ENCODE measurements at places on chromosomes 7 and 10. TPM values are rescaled to one million over a fixed set of nuclear protein-coding genes. Genes with fewer than 3 reads are reported as not detected.

DNA sequence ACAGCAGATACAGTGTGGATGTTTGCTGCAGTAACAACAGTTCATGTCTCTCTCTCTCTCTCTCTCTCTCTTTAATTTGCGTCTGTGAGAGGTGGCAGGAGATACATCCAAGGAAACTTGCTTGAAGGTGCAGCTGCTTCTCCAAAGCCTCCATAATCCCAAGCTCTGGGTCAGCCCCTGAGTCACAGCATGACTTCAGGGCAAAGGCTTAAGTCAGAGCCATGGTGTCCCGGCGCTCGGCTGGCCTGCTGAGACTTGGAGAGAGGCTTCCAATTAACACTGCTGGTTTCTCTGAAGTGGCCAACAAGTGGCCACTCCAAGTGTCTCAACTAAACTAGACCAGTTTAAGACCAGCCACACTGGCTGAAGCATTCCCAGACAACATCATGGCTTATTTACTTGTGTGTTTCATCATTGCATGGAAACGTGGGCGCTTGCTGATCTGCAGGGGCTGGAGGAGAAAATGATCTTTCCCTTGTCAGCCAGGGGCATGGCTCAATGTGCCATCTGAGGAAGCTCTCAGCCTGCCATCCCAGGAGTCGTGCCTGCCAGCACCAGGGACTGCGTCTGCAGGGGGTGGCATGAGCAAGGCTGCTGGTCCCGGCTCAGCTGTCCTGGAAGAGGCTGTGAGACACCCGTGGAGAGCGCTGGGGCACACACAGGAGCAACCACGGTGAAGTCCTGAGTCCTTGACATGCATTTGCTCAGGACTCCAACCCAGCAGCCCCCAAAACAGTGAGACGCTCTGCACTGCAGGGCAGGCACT lies 254.2 kb downstream of the COBL start:
- no peak for DNase-seq

DNA sequence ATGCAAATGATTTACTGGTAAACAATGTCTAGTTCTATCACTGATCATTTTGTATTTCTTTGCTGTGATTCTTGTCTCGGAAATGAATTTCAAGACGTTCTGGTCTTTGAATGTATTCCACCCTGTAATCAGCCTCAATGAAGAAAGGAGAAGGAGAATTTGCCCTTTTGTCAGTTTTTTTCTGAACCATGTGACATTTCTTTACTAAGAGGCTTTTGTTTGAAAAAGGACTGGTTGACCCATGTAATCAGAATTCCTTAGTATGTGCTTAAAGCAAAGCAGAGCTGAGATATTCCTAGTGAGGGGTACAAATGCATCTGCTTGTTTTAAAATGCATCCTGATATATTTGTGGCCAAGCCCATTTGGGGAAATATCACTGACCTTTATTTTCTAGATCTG lies 581.6 kb downstream of the ETV1 start:
- DNase-seq = no peak

DNA sequence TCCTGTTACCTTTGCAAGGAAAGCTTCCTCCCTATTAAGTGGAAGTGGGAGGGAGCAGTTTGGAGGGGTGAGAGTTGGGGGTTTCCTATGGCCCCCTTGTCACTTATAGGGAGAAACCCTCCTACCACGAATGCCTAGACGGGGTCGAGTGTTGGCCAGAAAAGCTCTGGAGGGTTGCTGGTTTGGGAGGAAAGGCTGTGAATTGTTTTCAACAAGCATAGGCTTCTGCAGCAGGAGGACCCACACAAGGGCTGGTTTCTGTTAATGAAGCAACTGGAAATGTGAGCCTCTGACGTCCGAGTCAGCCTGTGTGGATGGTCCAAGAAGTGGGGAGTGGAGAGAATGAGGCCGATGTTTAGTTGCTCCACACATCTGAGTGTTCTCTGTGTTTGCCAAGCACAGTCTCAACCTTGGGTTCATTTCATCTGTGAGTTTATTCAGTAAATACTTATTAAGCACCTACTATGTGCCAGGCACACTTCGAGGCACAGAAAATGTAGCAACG lies 37.3 kb upstream of the LEP start:
- no peak for DNase-seq

DNA sequence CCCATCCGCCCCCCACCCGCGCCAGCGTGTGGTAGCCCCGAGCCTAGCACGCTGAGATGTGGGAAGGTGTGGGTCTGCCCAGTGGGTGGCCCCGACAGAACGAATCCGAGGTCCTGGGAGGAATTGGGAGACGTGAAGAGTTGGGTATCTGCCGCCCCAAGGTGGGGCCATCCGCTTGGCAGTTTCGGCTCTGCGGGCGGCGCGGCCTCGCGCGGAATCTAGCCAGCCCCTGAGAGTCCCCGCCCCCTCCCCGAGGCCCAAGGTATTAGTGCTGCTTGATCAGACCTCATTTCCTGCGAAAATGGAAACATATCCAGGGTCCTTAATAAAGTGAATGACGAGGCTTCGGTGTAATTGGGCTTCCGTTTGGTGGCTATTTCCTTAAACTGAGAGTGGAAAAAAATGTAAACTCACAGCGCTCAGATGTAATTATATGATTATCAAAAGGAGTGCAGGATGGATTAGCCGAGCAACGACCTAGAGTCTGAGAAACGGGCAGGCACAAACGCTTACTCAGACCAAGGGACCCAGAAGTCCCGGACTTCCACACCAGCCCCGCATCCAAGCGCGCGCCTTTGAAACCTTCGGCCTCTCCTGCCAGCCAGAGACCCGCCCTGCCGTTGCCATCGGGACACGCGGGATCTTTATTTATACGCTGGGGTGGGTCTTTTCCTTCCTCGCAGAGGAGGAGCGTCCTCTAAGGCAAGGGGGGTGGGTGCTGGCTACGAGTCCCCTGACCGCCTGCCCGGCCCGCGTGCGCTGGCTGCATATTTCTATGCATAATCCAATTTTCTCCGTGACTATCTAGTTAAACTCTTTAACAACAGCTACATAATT lies 12.8 kb downstream of the LBX1 start:
- no peak for DNase-seq

Gene ANXA8L1
- total RNA-seq = not detected

DNA sequence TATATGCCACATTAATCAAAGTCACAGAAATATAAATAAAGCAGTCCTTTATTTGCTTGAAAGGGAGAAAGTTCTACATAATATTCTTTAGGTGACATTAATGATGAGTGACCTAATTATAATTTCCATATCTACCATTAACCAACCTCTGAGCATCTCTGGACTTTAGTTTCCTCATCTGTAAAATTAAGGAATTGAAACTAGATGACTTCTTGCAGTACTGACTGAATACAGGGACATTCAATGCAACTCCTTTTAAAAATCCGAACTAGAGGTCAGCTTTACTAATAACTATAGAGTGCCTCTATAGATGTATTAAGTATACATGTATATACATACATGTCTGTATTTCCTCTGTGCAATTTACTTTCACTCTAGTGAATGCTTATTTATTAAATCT lies 3.9 kb downstream of the FMC1 start:
- DNase-seq = no peak

DNA sequence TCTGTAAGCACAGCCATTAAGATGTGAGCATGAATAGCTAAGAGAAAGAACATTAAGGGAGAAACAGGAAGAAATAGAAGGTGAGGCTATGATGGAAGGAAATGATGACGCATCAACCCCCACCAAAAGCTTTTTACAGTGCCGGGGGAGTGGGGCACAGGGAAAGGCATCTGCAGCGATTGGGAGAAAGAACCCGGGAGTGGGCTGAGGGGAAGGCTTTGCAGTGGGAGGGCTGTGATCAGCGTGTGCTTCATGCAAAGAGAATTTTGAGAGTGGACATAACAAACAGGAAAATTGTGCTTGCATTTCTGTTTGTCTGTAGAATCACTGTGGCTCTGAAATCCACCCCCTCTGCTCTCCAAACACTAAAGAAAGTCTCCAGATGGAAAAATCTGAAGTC lies 250.8 kb downstream of the KCNMA1 start:
- no peak for DNase-seq

GRCh38 chr7:1466524-1467271 lies 7.4 kb upstream of the MICALL2 start:
- peak; percentile 72 for DNase-seq

Gene CREM
- 16.9 TPM for total RNA-seq

Gene CALHM3
- total RNA-seq = not detected

DNA sequence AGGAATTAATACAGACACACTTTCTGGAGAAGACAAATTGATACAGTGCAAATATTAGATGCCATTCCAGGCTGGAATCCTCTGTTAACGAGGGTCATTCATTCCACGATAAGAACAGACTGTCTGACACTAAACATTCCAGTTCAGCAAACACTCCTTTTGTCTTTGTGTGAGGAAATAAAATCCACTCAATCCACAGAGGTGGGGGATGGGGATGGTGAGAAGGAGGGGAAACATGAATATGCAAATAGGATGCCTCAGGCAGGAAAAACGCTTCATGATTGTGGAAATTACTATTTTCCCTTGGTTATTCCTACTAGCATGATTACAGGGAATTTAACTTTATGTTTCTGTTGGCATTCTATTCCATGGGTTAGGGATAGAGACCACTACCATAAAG lies 196.9 kb upstream of the CDCA7L start:
- DNase-seq = no peak

- DNase-seq = no peak
These were observed 2.3 kb upstream of the GRID2IP start for GRCh38 chr7:6553448-6554044.

DNA sequence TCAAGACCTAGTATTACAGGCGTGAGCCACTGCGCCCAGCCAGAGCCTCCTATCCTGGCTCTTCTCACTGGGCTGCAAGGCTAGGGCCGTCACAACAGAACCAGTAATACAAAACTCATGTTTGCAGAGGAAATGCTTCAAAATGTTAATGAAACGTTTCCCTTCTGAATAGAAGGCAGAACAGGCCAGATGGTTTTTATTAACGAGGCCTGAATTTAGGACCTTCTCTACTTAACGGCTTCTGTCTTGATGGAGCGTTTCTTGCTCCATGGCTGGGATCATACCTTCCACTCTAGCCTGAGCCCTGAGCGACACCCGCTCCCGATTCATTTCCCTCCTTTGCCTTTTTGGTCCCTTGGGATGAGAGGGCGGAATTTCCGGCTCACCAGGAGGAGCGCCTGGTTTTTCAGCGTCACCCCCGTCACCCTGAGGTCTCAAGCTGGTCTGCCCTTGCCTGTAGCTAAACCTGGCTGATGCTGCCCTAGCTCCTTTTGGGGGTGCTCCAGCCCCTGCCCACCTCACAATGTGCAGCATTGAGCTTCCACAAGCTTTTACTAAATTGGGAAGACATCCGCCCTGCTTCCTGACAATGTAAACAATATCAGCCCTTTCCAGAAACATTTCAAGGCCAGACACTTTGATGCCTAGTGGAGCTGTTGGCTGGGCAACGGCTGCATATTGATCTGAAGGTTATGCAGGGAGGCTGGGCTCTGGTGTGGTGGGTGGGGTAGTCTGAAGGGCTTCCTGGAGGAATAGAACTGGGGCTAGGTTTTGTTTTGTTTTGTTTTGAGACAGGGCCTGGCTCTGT lies 5.2 kb downstream of the CLIP2 start:
- DNase-seq = no peak

Gene FAM241B
- total RNA-seq = not detected

Gene ZNF503
- total RNA-seq = 3.5 TPM

DNA sequence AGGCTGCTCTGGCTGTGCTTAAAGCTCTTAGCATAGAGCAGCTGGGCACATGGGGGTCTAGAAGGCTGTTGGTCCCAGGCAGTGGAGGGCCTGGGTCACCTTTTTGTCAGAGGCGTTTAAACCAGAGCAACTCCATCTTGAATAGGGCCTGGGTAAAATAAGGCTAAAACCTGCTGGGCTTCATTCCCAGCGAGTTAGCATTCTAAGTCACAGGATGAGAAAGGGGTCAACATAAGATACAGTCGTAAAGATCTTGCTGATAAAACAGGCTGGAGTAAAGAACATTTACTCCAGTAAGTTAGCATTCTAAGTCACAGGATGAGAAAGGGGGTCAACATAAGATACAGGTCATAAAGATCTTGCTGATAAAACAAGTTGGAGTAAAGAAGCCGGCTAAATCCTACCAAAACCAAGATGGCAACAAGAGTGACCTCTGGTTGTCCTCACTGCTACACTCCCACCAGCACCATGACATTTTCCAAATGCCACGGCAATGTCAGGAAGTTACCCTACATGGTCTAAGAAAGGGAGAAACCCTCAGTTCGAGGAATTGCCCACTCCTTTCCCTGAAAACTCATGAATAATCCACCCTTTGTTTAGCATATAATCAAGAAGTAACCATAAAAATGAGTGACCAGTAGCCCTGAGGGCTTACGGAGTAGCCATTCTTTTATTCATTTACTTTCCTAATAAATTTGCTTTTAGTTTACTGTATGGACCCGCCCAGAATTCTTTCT lies 96.8 kb upstream of the PCBD1 start:
- DNase-seq = no peak

DNA sequence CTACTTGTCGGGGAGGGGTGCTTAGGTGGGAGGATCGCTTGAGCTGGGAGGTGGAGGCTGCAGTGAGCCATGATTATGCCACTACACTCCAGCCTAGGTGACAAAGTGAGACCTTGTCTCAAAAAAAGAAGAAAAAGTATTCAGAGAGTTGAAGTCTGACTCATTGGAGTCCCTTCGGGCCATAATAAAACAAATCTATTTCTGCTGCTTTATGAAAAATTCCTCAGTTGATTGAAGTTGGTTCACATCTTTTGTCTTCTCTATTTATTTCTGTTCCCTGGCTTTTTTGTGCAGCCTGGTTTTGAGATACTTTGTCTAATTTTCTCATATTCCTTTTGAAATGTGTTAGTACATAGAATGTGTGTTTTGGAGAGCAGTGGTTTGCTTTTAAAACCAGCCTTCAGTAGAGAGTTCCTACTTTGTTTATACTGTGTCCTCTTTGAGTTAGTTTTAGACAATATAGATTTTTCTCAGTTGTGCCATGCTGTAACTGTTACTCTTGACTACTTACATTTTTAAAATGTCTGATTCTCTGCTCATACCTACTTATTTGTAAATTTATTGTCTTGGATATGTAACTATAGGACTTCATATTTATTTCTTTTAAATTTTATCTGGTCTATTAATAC lies 36.7 kb downstream of the LUC7L2 start:
- DNase-seq = no peak

DNA sequence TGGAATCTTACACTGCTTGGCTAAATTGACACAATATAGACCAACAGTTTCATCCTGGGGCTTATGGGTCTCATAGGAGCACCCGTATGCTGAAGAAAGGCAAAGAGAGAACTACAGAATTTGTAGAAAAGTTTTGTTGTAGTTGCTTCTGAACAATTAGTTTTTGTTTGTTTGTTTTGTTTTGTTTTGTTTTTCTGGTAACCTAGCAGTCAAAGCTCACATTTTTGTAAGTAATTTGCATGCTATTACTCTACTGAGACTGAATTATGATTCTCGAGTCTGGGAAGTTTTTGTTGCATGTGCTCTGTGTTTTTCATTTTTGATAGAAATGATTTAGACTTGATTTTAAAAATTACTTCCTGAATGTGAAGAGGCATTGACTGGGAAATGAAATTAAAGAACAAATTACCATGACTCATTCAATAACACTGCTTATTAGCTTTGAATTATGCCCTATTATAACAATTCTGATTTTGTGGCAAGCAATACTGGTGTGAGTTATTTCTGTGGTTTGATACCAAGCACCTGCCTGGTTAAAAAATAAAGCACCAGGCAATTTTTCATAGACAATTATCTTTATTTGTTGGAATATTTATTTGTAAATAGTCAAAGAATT lies 438 bp downstream of the LSMEM1 start:
- no peak for DNase-seq
